ENCODE measurements at places on chromosomes 16 and 17.

- DNase-seq = no peak
Measured at GRCh38 chr17:35477248-35477647, 28.7 kb upstream of the SLFN13 start.

GRCh38 chr16:11212798-11213196, 43.2 kb downstream of the SOCS1 start:
- DNase-seq = no peak

GRCh38 chr16:85098565-85098964, 13.7 kb downstream of the CIBAR2 start:
- DNase-seq = no peak

DNA sequence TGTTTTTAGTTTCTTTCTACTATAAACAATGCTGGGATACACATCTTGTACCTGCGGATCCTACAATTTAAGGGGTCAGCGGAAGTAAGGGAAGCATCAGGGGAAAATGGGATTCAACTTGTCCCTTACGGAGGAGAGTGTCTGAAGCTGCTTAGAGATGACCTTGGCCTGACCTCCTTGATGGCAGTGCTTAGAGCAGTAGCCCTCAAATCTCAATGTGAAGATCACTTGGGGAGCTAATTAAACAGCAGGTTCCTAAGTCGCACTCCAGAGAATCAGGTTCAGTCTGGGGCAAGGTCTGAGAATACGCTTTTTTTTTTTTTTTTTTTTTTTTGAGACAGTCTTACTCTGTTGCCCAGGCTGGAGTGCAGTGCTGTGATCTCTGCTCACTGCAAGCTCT, 9.6 kb upstream of the METTL16 start:
- no peak for DNase-seq

GRCh38 chr17:45229681-45230409, 8.2 kb downstream of the FMNL1 start:
- DNase-seq = no peak

DNA sequence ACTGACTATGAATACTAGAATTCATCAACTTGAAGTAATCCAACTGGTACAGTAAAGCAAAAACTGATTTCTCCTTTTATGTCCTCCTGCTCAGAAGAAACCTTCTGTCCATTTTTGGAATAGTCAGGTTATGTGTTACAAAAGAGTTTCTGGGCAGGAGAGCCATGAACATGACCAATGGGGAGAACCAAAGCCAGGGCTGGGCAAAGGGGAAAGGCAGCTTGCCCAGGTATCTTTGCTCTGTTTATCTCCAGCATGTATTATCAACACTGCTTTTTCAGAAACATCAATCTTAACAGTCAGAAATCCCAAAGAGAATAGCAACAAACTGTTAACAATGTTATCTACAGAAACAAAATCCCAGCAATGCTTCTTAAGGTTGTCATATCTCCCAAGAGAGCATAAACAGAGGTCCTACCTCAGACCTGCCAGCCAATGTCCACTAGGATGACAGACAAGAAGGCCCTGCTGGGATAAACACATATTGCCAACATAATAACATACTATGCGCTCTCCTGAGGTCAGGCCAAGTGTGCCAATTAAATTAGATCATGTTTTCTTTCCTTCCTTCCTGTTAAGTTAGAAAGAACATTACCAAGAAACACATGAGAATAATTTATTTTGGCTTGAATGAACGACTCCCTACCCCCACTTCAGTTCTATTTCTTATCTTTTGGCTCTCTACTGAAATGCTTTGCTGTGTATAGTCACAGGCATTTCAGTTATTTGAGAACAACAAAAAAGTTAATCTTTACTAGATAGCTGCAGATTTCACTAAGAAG, 28.0 kb downstream of the BLMH start:
- no peak for DNase-seq

DNA sequence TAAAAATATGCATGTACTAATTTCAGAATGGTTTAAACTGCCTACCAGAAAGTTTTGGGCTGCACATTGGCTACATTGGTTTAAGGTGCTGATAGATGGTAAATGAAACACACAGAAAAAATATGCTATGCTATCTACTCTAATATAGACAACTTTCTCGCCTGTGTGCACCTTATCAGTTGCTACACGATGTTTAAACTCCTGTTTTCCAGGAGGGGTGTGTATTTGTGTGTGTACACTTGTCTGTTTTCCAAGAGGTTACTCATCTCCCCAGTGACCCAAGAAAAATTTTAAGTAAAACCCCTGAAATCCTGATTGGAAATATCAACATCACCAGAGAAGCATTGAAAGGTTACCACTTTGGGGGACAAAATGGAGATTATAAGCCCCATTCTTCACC, 21.6 kb upstream of the PSMC5 start:
- DNase-seq = no peak

GRCh38 chr17:6526362-6527152, 29.8 kb downstream of the PITPNM3 start:
- DNase-seq = peak; percentile 18

GRCh38 chr16:61432421-61432820, 603.8 kb downstream of the CDH8 start:
- DNase-seq = peak; percentile 13

DNA sequence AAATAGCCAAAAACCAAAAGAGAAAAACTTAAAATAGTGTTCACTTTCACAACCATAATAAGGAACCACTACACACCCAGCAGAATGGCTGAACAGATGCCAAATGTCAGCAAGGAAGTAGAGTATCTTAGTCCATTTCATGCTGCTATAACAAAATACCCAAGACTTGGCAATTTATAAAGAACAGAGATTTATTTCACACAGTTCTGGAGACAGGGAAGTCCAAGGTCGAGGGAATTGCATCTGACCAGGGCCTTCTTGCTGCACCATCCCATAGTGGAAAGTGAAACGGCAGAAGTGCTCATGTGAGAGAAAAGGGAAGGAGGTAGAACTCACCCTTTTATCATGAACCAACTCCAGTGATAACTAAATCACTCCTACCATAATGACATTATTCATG, 33.8 kb upstream of the CCL22 start:
- no peak for DNase-seq

DNA sequence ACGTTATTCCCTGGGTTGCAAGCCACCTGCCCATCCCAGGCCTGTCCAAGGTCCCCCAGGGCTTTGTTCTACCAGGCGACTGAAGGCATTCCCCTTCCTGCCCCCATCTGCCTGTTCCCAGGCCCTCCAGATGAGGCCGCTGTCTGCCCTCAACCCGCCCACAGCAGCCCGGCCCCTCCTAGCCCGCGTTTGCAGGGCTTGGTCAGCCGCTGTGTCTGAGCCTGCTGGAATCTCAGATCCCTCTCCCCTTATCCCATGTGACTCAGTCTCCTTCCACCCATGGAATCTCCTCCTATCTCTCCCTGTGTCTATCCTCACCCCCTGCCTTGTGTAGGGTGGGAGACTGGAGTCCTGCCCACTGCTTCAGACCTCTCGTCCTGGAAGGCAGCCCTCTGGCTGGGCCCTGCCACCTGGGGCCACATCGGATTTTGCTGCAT, 186.0 kb upstream of the TNRC6C start:
- peak; percentile 65 for DNase-seq

DNA sequence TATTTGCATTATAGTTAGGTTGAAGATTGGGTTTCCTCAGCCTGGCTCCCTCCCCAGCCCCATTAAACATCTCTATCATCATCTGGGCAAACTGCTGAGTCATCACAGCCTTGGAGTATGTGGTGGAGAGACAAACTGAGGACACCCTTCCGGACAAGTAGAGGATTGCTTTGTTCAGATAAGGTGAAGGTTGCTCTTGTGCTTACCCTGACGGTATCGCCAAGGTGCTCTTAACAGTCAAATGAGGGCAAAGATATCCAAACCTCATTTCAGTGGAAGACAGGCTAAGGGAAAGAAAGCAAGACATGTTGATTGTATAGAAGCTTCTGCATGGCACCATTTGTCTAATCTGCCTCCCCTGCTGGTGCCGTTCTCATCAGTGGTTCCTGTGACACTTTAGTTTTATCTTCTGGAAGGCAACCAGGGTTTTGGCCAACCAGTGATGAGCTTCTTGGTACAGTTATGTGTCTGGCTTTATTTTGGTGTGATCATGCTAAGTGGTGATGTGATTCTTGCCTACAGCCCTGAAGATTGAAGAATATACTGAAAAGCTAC, 56.9 kb upstream of the LGALS9 start:
- peak; percentile 75 for DNase-seq

GRCh38 chr17:80649672-80650330, 105.2 kb downstream of the RPTOR start:
- DNase-seq = peak; percentile 78

- DNase-seq = peak; percentile 94
Measured at GRCh38 chr17:2592971-2593820, at the start of gene PAFAH1B1. Gene PAFAH1B1, plus strand, starts transcription at chr17:2593654. Its CDS starts 44,635 bp downstream, at chr17:2638289.

GRCh38 chr16:22727285-22728166, 86.4 kb upstream of the HS3ST2 start:
- no peak for DNase-seq

- no peak for DNase-seq
Measured at GRCh38 chr16:8831450-8831849, 33.8 kb downstream of the PMM2 start.

- DNase-seq = peak; percentile 40
Measured at GRCh38 chr17:78359321-78359996, 418 bp downstream of the SOCS3 start.

DNA sequence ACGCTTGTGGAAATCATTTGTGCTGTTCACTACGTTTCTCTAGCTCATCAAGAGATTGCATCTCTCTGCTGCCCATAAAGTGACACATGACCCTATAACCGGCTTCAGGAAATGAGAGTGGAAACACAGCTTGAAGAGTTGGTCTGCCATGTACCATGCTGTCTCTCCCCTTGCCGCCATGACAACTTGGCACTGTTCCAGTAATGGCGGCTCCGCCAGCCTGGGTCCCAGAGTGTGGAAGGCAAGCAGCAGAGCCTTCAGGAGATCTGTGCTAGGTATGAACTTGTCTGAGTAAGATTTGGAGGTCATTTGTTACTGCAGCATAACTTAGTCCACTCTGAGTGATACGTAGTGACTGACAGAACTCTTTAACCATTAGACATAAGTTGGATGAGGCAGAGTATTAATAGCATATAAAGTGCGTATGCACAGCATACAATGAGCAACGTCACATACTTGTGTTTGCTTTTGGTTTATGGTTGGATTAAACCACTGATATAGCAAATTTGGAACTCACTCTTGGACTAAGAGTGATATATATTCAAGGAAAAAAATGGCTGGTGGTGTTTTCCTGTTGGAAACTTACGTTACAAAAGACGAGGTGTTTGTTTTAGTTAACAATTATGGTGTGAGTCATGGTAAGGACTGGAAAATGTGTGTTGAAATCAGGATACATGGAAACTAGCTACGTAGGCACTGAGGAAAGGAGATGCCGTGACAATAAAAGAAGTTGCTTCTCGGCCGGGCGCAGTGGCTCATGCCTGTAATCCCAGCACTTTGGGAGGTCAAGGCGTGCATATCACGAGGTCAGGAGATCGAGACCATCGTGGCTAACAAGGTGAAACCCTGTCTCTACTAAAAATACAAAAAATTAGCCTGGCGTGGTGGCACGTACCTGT, 24.4 kb upstream of the PMP22 start:
- peak; percentile 21 for DNase-seq

GRCh38 chr17:50565402-50566350, 5.2 kb downstream of the CACNA1G start:
- DNase-seq = no peak

GRCh38 chr16:2046893-2047329, 723 bp downstream of the NTHL1 start:
- DNase-seq = no peak

DNA sequence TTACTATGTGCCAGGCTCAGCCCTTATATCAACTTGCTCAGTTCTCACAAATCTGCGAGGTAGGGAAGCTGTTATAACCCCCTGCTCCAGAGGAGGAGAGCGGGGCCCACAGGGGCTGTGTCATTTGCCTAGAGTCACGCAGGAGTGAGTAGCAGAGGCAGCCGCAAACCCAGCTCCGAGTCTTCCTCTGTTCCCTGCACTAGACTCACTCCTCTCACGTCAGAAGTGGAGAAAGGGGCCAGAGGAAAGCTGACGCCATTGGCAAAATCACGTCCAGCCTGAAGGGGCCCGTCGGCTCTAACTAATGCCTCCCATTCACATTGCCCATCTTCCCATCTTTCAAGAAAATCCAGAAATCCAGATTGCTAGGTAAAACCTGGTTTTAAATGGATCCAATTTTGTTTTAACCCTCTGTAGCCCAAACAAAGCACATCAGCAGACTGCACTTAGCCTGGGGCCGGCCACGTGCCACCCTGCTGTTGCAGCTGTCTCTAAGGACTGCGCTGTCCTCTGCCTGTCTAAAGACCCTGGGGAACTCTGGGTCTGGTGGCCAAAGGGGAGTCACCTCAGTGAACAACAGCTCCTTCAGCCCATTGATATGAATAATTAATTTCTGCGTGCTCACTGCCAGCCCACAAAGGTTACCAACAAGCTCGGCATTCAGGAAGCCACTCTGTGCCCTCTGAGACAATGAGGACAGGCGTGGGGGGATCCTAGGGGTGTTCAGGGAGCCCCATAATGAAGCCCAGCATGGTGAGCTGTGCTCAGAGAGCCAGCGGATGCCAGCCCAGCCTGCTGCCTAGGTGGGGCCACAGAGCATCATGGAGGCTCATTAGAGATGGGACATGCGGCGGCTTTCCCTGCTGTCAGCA, 36.7 kb upstream of the ABR start:
- no peak for DNase-seq
